Mucosa of gallbladder (tissue), 1 donor: ENCODE measurements at places on chromosomes 1 and 21.

DNA sequence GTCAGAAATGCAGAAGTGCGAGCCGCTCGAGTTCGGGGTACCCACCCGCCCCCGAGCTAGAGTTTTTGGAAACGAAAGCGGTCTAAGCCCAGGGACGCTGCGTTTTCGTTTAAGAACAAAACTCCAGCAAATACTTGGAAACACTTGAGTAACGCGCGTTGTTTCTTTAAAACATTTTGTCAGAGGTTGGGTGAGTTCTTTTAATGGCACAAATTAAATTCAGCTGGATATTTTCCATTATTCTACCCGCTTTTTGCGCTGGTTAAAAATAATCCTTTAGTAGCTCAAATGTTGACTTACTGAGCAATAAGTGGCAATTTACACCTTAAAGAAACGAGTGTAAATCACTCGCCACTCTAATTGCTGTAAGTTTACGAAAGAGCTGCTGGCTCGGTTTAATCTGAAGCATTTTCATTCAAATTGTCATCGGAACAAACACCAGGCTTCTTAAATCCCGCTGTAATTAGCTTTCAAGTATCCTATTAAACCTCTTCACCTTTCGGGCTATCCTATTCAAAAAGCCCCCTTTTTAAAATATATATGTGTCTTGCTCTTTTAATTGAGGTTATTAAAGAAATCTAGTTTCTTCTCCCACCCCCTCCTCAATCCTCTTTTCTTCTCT is 1.5 kb downstream of the LHX8 start:
- DNase-seq, result no peak

DNA sequence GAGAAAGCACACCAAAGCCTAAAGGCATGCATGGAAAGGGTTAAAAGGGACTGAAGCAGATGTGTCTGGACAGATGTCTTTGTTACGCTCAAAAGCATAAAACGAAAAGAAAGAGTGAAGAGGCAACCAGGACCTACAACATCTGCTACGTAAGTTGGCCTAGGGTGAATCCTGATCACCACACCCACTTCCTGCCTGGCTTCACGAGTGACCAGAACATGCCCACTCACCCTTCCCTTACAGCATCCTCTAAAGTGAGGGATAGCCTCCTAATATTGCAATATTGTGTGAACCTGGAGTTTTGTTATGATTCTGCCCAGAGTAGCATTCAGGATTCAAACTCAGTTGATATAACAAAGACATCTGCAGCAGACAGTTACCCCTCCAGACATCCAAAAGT is 10.6 kb upstream of the OLIG2 start:
- DNase-seq, result no peak

- no peak for DNase-seq
These were observed 11.6 kb downstream of the PCBP3 start for GRCh38 chr21:45655124-45655523.

DNA sequence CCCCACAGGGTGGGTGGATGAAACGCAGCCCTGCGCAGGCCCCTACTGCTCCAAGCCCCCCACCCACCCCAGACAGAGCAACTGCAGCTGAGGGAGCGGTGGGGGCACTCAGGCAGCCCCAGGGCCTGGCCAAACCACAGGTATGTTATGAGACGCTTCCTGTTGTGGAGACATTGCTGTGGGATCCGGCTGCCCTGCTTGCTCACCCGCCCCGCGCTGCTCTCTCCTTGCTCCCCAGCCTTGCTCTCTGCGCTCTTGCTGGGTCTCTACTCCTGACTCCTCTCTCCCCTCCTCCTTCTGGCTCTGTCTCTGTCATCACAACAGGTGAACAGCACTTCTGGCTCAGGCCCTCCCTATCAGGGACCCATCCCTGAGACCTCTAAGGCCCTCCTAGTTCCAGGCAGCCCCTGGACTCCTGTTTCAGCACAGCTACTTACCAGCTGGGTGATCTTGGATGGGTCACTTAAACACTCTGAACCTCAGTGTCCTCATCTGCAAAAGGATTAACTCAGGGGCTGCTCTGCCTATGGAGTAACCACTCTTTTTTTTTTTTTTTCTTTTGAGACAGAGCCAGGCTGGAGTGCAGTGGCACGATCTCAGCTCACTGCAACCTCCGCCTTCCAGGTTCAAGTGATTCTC is 15.9 kb downstream of the COL8A2 start:
- no peak for DNase-seq

- DNase-seq, result no peak
These were observed 58.1 kb downstream of the NRIP1 start for GRCh38 chr21:15006594-15007230.
